ENCODE measurements at places on chromosomes 4 and X.

- DNase-seq = no peak
These were observed 17.5 kb downstream of the FHIP1A start for GRCh38 chr4:151426513-151426912.

GRCh38 chrX:68693481-68694434 is 46.3 kb downstream of the STARD8 start:
- no peak for DNase-seq

DNA sequence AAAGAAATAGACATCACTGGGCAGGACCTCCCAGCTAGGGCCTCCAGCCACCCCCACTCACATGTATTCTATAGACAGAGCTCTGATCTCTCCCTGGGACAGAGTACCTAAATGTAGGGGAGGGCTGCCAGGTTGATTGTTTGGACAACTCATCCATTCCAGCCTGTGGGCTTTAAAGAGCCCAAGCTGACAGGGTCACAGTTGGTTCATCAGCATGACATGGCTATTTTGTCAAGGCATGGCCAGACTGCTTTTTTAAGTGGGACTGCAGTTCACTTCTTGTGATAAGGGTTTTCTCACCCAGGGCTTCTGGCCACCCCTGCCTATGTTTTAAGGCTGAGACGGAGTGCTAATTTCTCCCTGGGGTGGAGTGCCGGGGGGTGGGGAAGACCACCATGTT is 63.3 kb downstream of the KLHL4 start:
- no peak for DNase-seq

- DNase-seq = no peak
These were observed 519 bp downstream of the SLC25A4 start for GRCh38 chr4:185143601-185143969.

DNA sequence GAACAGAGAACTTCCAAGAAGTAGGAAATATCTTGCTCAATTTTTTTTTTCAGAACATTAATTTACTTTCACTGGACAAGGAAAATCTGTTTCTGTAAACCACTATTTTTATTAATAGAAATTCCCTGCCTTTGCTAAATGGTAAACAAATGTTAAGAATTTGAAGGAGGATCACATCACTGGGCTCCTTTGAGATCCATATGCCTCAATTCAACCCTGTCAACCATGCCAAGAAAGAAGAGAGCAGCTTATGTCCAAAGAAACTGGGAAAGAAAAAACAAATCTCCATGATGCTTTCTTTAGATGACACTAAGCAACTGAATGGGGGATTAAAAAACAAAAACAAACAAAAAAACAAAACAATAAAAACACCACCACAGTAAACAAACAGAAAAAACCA is 47.7 kb downstream of the LNX1 start:
- DNase-seq = no peak

- DNase-seq = no peak
These were observed 211.4 kb downstream of the FMR1NB start for GRCh38 chrX:148192547-148192946.

DNA sequence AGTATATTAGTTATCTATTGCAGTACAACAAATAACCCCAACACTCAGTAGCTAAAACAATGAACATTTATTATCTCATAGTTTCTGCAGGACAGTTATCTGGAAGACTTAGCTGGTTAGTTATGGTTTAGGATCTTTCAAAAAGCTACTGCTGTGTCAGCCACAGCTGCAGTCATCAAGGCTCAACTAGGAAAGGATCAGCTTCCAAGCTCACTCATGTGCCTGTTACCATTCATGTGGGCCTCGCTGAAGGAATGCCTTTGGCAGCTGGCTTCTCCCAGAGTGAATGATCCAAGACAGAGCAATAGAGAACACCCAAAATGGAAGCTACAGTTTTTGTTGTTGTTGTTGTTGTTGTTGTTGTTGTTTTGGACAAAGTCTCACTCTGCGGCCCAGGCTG is 13.5 kb upstream of the PRSS48 start:
- no peak for DNase-seq

DNA sequence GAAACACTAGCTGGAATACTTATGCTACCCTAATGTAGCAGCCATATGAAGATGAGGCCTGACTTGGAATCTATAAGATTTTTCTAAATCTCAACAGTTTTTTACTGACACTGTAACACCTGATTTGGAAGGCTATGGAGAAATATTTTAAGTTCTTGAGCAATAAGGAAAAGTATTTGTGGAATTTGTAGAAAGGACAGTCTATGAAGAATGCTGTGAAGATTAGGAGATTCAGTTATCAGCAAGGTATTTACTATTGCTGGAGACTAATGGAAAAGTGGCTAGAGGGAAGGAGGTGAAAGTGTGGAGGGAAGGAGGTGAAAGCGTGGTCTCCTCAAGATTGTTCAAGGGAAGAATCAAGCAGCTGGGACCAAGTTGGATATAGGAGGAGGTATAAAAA is 190.0 kb upstream of the EMCN start:
- DNase-seq = no peak

DNA sequence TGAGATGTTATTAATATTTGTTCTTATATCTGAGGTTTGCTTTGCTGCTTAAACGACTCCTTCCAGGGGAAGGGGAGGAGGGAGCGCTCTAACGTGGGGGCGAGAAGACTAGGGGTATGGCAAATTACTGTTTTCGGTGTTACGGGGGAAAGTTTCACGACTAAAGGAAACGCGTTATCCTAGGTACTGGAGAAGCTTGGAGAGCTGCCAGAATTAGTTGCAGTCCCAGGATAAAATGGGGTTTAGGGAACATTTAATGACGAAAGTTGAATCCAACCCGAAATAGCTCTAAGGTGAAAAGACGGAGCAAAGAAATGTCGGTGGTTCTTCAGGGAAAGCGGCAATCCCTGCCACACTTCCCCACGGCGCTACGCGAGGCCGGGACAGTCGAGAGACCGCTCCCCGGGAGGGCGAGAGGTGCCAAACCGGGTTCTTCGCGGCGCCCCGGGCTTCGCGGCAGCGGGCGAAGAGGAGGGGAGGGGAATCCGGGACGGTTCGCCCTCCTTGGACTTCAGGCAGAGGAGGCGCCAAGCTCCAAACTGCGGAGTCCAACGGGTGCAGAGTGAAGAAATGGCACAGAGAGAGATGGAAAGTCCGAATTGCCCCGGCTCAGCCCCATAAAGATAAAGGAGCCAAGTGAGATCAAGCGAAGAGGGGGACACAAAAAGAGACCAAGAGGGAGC is 724 bp downstream of the THOC2 start:
- no peak for DNase-seq

GRCh38 chr4:13546941-13547484 is 2.7 kb upstream of the NKX3-2 start:
- no peak for DNase-seq

GRCh38 chr4:59535541-59535940 is 1664.6 kb upstream of the ADGRL3 start:
- no peak for DNase-seq

DNA sequence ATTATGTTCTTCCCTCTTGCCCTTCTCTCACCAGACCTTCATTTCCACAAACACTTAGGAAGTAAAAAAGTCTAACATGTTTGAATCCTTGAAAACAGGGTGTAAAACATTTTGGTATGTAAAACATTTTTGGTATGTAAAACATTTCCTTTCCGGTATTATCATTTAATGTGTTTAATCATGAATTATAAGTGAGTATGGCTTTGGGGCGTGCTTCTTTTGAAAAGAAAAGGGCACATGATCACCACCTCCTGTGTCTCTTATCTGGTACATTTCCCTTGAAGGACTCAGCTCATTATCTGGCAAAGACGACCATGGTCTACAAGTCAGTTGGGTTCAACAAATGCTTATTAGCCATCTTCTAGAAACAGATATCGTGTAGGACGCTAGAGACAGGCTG is 283.6 kb downstream of the FRMPD4 start:
- no peak for DNase-seq

DNA sequence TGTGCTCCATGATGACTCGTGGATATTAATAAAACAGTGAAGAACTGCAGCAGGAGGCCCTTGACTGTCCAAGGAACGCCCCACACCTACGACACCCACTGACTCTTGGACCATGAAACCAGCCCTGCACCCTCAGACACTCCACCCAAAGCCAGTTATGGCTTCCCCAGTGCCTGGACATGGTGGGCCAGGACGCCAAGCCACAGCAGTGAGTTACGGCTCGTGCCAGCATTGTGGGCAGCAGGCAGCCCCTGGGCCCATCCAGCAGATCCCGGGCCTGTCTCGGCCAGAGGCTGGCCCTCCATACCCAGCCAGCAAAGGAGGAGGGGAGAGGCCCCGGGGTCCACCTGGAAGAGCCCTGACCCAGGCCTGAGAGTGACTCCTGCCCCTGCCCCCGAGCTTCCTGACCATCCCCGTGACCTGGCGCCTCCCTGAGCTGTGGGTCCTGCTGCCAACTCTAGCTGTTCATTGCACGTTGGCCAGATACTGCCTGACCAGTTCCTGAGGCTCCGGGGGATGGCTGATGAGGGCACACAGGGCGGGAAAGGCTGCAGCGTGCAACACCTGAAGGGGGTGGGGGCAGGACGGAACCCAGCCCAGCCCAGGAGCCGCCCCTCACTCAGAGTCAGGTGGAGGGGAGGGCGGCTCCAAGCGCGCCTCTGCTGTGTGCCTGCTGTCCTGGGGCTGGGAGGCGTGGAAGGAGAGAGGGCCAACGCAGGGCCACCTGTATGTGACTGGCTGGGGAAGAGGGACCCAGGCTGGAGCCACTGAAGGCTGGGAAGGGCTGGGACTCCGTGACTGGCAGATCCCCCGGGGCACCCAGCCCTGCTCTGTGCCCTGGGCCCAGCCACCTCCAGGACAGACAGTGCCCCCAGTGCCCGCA is 739 bp downstream of the SLC49A3 start:
- no peak for DNase-seq

GRCh38 chr4:153383131-153383530 is 38.6 kb downstream of the MND1 start:
- DNase-seq = no peak

- DNase-seq = no peak
These were observed 77.0 kb downstream of the ZNF827 start for GRCh38 chr4:145861336-145862318.

DNA sequence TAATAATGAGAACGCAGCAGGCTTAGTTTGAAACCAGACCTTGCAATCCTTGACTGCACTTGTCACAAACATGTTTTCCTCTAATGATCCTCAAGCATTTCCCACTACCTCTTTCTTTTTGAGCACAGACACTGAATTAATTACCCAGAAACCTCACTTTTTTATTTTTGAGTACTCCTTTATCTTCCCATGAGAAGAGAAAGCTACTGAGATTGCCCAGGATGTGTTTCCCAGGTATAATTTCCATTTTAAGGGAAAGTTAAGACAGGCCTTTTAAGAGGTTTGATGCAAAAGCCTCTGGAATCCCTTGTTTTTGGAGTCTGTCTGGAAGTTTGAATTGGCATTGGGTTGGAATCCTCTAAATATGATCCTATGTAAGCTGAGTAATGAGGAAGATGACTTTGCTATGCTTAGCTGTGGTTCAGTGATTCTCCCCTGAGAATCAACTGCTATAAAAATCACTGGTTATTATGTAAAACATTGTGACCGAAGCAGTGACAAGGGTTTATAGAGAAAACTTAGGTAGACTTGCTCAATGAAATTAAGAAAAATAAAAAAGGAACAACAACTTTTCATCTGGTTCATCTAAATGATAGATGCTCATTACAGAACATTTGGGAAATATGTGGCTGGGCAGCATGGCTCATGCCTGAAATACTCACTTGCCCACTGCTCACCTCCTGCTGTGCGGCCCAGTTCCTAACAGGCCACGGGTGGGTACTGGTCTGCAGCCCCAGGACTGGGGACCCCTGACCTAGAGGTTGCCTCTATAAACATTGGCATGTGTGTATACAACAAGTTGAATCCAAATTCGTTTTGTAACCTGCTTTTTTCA is 10.8 kb upstream of the RHOH start:
- no peak for DNase-seq

DNA sequence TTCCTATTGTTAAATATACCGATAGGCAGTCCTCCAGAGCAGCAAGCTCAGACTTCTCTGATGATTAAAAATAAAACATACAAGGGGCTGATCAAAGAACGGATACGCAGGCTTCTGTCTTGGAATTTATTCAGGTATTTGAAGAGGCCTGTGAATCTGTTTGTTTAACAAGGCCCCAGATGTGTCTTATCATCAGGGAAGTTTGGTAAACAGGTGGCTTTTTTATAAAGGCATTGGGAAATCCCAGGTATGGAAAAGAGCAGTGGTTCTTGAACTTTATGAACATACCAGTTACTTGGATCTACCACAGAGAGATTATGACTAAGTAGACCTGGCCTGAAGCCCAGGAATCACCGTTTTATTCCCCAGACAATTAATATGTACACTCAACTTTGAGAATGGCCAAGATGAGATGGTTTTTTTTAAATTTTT is 47.9 kb downstream of the SOWAHB start:
- DNase-seq = no peak

DNA sequence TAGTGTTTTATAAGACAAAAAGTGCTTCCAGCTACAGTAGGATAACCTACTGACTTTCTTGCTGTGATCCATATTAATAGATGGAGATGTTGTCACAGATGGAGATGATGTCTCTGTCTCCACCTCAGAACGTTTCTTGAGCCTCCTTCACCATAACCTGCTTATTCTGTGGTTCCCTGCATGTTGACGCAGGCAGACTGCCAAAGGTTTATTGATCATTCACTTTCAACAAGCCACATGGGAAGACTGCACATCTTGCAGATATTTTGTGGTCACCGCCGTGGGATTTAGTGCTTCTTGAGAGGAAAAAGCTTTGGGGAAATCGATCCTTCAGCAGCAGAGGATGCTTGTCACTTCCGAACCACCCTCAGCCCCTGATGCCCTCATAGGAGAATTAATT is 943.0 kb upstream of the PRKX start:
- no peak for DNase-seq

DNA sequence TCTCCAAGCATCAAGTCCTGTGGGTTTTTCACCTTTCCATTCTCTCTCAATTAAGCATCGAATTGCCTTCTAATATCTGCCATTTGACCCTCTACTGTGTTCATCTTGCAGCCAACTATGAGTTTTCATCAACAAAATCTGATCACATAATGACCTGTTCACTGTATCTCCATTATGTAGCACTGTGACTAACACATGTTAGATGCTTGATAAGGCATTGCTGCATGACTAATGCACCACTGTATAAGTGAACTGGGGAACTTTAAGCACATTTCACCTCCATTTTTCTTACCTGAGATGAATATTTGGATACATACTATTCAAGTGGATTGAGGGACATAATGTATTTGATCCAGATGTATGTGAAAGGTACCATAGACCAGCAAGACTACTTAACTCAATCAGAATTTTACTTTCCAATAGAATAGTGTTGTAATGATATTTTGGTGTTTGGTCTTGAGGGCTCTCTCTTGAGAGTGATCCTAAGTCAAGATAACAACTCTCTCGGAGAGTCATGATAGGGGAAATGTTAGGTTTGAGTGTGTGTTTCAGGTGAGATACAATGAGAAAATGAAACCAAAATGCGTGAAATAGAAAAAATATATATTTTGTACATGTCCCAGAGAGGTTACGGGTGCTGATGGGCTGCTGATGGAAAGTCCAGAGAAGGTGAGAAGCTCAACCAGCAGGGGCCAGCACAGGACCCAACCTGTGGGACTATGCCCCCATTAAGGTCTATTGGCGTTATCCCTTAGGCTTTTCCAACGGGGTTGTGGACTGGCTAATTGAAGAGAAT is 60.2 kb upstream of the HS3ST1 start:
- no peak for DNase-seq
